H9 (cell line): ENCODE measurements at places on chromosomes 7 and 10. TPM values are rescaled to one million over a fixed set of nuclear protein-coding genes. Genes with fewer than 3 reads are reported as not detected.

DNA sequence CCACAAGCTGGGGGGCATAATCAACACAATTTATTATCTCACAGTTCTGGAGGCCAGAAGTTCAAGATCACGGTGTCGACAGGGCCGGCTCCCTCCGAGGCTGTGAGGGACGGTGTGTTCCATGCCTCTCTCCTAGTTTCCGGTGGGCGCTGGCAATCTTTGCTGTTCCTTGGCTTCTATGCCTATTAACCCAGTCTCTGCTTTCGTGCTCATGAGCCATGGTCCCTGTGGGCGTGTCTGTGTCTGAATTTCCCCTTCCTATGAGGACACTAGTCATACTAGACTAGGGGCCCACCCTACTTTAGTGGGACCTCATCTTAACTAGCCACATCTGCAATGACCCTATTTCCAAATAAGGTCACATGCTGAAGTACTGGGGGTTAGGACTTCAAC lies 29.4 kb downstream of the HIPK2 start:
- no peak for DNase-seq

DNA sequence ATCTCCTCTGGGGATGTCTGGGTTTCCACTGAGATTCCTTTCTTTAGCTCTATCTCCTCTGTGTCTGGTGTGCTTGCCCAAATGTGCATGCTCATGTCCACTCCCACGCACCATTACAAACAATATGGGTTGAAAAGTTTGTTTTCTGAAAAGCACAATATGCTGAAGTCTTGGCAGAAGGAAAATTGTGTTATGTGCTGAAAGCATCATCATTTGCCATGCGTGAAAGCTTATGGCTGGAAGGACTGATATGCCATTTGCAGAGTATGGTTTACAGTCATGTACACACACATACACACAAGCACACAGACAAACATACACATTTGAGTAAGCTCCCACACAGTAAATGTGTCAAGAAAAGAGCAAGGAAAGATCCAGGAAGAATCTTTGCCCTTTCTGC lies 231.6 kb downstream of the SORCS3 start:
- DNase-seq, result no peak

- DNase-seq, result no peak
These were observed 88.5 kb downstream of the PRLHR start for GRCh38 chr10:118506671-118507590.

DNA sequence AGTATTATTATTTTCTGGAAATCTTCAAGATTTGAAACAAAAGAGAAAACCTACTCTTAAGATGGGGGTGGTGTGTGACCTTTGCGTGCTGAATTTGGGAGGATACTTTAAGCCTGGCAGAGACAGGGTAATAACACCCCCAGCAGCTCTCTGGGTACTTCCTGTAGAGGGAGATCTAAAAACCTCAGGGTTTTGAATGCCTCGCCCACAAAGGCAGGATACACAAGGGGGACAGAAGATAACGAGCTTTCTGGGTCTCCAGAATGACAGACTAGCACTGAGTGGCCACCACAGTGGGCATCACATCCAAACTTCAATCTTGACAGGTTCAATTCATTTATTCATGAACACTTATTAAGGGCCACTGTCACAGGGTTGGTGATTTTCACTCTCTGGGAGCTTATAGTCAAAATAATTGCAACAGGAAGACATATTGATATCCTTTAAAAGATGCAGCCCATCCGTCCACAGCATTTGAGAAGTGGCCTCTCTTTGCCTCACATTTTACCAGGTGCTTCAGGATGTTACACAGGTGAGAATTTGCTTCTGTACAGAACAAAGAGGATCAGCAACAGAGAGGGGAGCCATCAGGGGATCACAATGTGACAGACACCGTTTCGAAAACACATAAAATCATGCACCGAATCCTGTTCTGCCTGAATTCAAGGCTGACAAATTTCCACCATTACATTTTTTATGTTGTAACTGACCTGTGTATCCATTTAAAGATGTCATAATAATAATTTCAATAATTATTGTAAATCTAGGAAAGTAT lies 14.3 kb downstream of the CPA1 start:
- DNase-seq, result no peak

- DNase-seq, result no peak
These were observed 31.7 kb upstream of the SYPL1 start for GRCh38 chr7:106143711-106144337.

- DNase-seq, result no peak
These were observed 31.1 kb downstream of the CTNNA3 start for GRCh38 chr10:67664942-67665341.

GRCh38 chr7:30470163-30470770 lies 8.3 kb downstream of the NOD1 start:
- DNase-seq, result no peak

- DNase-seq, result no peak
These were observed 10.1 kb upstream of the ZNF107 start for GRCh38 chr7:64655811-64656210.

DNA sequence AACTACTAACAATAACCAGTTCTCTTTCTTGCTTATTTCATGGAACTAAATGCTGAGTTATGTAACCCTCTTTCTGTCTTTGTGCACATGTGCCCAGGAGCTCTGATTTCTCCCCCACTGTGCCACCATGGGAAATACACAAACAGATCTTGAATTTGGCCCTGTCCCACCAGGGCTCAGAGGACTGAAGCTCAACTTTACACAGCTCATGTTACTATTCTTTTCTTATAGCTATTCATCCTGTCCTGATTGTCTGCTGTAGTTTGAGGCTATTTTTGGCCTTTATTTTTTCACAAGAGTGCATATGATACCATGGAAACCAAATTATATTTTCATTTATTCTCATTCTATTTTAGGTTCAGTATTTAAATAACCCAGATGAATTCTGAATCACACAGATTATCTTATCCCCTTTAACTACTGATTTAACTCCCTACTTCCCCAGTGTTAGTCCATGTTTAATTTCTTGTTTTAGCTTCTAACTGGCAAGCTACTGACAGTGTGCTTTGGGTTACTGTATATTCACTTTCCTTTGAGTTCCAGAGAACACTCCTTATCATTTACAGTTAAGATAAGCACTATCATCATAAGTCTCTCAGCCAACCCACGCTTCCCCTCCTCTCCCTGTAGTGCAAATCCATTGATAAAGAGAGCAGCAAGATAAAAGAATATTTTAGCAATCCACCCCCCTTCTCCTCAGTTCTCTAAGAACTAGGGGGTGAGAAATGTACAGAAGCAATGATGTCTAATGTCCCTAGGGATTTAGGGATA lies 71.8 kb upstream of the GSDME start:
- no peak for DNase-seq

DNA sequence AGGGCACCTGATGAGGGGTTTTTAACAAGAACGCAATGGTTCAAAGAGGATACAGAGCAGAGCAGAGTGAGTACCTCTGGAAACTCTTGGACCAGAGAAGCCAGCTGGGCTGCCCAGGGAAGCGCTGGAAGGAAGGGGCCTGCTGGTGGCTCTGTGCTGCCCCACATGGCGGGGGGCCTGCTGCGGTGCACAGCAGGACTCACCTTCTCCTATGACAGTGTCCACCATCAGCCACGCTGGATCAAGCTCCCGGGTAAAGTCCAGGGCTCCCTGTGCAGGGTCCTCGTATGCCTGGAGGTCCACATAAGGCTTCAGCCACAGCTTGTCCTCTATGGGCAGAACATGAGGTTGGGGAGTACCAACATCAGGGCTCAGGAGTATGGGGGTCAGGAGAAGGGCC lies 12.5 kb downstream of the EPHA1 start:
- DNase-seq, result no peak

GRCh38 chr10:13671904-13672303 lies 85.1 kb downstream of the PRPF18 start:
- DNase-seq, result no peak

- DNase-seq, result no peak
These were observed 456.2 kb downstream of the DNAJB6 start for GRCh38 chr7:157793087-157793353.

DNA sequence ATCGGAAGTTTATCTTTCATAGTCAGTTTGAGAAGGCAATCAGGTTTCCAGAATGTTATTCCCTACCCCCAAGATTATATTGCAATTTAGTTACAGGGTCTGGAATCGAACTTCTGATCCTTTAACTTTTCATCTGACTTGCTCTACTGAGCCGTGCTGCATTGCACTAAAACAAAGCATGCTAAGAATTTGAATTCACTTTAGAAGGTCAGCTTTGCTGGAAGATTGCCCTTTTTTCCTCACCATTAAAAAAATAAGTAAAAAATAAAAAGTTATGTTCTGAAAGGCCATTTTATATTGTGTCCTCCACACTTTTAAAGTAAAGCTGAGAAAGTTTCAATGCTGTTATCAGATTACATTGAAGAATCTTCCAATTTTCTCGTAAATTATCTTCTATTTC lies 388.8 kb upstream of the PHF14 start:
- no peak for DNase-seq

DNA sequence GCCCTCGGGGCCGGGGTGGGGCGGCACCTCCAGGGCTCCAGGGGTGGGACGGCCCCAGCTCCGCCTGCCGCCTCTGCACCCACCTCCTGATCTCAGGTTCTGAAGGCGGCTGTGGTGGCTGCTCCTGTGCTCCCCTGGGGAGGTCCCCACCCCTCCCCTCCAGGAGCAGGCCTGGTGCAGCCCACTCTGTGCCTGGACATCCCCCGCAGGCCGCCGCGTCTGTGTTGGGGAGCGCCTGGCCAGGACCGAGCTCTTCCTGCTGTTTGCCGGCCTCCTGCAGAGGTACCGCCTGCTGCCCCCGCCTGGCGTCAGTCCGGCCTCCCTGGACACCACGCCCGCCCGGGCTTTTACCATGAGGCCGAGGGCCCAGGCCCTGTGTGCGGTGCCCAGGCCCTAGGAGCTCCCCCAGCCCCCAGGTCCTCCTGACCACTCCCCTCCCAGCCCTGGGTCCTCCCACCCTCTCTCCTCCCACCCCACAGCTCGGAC lies 5.5 kb downstream of the CYP2W1 start:
- DNase-seq, result no peak

DNA sequence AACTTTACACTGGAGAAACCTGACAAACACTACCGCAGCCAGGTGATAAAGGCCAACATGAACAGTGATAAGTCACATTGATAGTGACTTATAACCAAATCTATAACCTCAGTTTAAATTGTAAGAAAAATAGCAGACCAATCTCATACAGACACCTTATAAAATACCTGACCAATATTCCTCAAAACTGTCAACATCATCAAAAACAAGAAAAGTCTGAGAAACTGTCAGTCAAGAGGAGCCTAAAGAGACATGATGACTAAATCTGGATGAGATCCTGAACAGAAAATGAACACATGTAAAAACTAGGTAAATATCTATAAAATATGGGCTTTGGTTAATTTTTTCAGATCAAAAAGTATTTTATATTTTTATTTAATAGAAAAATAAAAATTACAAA lies 233.3 kb downstream of the HPSE2 start:
- DNase-seq, result no peak

GRCh38 chr10:31321396-31321941 lies 2.5 kb downstream of the ZEB1 start:
- no peak for DNase-seq

DNA sequence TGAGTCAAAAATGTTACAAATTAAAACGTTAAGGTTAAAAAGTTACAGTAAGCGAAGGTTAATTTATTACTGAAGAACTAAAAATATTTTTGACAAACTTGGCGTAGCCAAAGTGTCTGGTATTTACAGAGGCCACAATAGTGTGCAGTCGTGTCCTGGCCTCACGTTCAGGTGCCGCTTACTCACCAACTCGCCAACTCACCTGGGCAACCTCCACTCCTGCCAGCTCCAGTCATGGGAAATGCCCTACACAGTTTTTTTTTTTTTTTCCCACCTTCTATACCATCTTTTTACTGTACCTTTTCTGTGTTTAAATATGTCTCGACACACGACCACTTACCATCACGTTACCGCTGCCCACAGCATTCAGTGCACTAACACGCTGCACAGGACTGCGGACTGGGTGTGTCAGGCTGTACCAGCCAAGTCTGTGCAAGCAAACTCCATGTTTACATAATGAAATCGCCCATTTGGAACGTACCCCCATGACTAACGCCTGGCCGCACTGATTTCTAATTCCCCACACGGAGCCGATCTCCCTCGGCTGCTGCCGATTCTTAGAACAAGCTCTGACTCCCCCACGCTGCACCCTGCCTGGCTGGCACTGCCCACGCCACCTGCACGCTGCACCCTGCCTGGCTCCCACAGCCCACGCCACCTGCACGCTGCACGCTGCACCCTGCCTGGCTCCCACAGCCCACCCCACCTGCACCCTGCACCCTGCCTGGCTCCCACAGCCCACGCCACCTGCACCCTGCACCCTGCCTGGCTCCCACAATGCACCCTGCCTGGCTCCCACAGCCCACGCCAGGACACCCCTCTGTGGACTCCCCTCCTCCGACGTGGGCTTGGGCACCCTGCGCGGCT lies 203.1 kb downstream of the ZMYND11 start:
- no peak for DNase-seq

- peak; percentile 37 for DNase-seq
These were observed 38.1 kb downstream of the CTTNBP2 start for GRCh38 chr7:117835016-117835664.

DNA sequence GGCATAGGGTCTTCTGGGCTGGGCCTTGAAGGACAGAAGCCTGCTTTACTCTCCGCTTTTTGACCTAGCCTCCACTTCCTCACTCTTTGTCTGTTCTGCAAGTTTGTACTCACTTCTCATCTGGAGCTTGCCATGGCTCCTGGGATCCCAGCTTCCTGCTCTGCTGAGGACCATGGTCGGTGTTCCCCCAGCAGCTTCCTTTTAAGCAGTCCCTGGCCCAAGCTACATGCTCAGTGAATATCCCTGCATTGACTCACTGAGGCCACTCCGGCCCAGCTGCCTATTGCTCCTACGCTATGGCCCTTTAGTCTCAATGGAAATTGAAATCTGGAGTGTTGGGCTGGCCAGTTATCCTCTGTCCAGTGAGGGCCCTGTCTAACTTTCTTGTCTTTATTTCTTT lies 427.7 kb downstream of the RPS24 start:
- peak; percentile 8 for DNase-seq

The CALML3 gene
- not detected in 2 replicates for total RNA-seq

The BAMBI gene
- total RNA-seq, result 16.8 and 17.0 TPM in 2 replicates

The SMKR1 gene
- 0.35 and 0.87 TPM in 2 replicates for total RNA-seq
